IMR-90 (cell line): ENCODE measurements at places on chromosomes 3 and 15.

- no peak for DNase-seq
Measured at GRCh38 chr3:147672436-147672835, 263.3 kb downstream of the ZIC1 start.

DNA sequence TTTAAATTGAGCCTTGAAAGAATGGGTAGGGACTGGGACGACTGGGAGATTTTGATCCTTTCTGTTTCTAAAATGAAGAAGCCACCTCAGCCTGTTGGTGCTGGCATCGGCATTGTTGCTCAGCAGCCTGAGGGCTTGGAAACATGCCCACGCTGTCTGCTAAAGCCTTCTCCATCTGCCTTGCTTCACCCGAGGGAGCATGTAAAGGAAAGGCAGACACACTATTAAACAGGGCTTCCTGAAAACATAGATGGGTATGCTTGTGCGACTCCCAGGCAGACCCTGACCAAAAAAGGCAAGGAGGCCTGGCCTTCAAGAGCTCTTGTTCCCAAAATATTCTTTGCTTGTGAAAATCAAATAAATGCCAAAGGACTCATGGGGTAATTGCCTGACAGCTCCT is 84.2 kb upstream of the SLC4A7 start:
- DNase-seq: peak; percentile 72

DNA sequence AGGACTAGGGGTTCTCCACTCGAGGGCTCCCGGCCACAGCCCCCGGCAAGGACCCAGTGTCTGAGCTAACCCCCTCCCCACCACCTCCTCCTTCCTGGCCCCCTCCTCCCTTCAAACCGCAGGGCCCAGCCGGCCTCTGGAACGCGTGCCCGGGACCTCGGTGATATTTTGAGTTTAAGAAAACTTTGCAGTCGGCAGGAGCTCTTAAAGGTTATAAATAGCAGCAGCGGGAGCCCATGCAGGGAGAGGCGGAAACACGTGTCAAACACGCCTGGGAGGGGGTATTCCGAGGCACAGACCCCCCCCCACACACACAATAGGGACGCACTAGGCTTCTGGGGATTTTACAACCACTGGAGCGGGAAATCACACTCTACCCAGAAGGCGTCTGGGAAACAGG is 3.1 kb upstream of the PTH1R start:
- no peak for DNase-seq

DNA sequence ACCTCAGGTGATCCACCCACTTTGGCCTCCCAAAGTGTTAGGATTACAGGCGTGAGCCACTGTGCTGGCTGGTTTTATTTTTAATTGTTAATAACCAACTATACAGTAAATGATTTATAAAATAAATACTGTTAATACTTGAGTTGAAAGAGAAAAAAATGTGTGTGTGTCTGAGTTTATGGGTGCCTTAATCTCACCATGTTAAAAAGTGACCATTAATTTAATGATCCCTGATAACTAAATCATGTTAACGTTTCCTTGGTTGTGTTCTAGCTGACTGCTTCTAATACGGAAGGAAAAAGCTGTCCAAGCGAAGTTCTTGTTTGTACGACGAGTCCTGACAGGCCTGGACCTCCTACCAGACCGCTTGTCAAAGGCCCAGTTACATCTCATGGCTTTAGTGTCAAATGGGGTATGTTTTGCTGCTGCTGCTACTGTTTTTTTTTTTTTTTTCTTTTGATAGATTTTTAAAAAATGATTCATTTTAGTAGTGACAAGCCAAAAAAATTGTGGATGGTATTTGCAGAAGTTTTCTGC is 113.5 kb downstream of the GHSR start:
- no peak for DNase-seq

DNA sequence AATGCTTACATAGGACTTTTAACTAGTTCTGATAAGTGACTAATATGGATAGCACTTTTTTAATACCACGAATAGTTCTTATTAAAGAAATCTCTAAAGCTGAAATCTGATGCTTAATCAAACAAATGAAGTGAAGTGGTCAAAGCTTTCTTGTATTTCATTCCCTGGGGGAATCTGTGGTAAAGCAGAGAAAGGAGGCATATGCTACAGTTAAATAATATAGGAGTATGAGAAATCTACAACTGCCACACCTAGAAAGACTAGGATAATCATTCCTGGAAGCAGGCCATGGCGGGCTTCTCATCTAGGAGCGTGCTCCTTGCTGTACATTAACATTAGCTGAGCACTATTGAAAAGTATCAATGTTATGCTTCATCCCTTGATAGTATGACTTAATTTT is 835.7 kb downstream of the OTOL1 start:
- no peak for DNase-seq

DNA sequence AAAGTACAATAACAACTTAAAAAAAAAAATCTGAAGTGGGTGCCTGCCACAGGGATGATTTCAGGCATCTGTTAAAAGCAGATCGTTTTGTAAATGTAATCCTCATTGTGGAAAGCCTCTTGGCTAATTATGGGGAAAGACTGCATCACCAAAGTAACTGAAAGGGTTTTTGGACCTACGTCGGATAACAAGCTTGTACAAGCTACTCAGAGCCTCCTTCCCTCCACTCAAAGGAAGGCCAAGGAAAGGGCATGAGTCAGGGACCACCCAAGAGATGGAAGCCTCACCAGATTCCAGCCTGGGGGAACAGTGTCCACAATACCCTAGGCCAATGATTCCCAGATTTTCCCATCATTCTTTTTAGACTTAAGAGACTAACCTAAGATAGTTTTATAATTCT is 84.3 kb downstream of the ATP1B3 start:
- peak; percentile 52 for DNase-seq

- peak; percentile 24 for DNase-seq
Measured at GRCh38 chr3:184261854-184262763, 756 bp upstream of the CAMK2N2 start.

- peak; percentile 28 for DNase-seq
Measured at GRCh38 chr3:77313843-77314242, 273.9 kb downstream of the ROBO2 start.

GRCh38 chr3:1251282-1252060 is 158.6 kb downstream of the CNTN6 start:
- DNase-seq: no peak

- DNase-seq: peak; percentile 92
Measured at GRCh38 chr15:101675015-101675414, 22.8 kb upstream of the TM2D3 start.

GRCh38 chr15:68027388-68027787 is 26.7 kb upstream of the PIAS1 start:
- DNase-seq: no peak

DNA sequence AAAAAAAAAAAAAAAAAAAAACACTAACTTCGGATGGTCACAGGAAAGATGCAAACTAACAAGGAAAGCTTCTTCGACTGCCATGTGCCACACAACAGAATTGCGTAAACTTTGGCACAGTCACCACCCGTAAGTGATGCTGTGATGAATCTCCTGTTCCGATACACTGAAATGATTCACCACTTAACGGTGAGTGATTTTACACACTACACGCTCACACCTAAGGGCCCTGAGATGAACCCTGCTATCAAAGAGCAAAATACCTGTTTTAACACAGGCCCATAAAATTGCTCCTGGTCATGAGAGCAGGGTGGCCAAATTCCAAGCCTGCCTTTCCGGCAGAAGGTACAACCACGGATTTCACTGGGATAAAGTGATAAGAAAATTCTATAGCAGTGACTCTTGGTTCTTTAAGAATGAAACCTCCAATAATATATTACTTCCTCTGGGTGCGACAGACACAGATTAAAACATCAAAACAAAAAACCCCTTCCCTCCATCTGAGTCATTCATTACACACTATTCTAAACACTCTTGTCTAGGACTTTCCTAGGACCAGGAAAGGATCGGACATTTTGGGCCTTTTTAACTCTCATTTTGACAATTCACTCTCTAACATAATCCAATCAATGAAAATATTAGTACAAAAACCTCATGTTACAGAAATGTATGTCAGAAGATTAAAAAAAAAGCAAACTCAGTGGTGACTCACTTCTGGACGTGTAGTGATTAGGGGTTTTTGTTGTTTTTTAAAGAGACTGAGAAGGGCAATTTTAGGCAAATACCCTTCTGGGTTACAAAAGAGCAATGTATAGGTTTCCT is 28.3 kb downstream of the LRIG1 start:
- peak; percentile 88 for DNase-seq

GRCh38 chr15:74040109-74040850 is 42.1 kb downstream of the GOLGA6A start:
- DNase-seq: peak; percentile 98

- no peak for DNase-seq
Measured at GRCh38 chr3:147351301-147351700, 55.0 kb downstream of the ZIC4 start.

DNA sequence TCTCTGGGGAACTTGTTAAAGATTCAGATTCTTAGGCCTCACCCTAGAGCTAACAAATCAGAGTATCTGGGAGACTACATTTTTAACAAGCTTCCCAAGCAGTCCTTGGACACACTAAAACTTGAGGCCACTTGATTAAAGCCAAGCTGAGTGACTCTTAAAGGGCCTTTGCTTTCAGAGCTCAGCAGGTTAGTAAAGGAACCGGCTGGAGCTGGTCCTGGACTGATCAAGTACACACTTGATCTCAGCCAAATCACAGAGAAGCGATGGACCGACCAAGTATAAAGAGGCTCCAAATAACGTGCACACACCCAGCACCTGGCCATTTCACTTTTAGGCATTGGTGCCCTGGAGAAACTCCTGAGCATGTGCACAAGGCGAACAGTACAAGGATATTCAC is 12.9 kb upstream of the TM6SF1 start:
- no peak for DNase-seq

- DNase-seq: peak; percentile 67
Measured at GRCh38 chr15:43285609-43286037, 18.9 kb upstream of the TGM5 start.

DNA sequence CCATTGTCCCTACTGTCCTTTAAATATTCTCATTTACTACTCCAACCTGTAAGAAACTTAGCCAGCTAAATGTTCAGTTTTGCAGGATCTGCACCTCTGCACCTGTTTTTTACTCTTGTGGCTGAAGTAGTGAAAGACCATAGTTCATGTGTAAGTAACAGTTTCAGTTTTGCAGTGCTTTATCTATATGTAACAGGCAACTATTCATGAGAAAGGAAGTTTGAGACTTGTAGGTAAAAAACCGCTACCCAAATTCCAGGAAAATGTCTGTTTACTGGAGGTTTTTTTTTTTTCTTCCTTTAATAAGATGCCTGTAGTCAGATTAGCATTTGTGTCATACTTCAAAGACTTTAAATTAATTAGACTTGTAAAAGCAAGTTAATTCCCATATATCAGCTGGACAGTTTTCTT is 25.4 kb upstream of the MBNL1 start:
- DNase-seq: no peak

GRCh38 chr3:66038384-66038725 is 363 bp downstream of the MAGI1 start:
- no peak for DNase-seq

- DNase-seq: no peak
Measured at GRCh38 chr3:57354768-57355167, 62.3 kb upstream of the ASB14 start.
